ENCODE measurements at places on chromosomes 1 and 21.

DNA sequence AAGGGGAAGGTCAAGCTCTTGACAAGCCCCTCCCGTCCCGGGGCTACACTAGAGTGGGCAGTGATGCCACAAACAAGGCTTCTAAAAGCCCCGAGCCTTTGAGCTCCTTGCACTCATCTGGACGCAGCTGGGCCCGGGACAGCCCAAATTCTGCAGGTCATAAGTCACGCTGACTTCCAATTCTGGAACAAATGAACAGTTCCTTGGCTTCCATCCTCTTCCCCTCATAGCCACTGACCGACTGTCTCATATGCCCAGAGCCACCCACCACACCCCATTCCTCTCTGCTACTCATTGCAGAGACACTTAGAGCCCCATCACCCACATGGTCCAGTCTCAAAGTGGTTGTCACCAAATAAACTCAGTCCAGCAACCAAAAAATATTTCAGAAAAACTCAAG is 32.8 kb upstream of the PRELP start:
- DNase-seq = no peak

- DNase-seq = no peak
Measured at GRCh38 chr1:108884968-108885367, 8.2 kb downstream of the GPSM2 start.

- DNase-seq = no peak
Measured at GRCh38 chr21:42834726-42835191, 44.6 kb downstream of the WDR4 start.

DNA sequence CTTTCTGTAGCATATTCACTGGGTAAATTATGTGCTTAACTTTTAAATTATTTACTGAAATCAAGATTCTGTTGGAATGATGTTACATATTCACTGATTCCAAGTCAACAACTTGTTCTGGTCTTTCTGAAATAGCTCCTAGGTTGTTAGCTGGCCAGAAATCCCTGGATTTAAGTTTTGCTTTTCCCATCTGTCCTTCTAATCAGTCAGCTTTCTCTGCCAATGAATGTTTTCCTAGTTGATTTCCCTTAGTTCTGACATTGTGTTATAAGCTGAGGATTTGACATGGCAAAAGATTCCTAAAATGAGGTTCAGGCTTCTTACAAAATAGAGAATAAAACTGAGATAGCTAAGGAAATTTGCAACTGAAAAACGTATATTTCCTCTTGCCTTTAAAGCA is 1479.6 kb downstream of the MRPL39 start:
- DNase-seq = no peak

DNA sequence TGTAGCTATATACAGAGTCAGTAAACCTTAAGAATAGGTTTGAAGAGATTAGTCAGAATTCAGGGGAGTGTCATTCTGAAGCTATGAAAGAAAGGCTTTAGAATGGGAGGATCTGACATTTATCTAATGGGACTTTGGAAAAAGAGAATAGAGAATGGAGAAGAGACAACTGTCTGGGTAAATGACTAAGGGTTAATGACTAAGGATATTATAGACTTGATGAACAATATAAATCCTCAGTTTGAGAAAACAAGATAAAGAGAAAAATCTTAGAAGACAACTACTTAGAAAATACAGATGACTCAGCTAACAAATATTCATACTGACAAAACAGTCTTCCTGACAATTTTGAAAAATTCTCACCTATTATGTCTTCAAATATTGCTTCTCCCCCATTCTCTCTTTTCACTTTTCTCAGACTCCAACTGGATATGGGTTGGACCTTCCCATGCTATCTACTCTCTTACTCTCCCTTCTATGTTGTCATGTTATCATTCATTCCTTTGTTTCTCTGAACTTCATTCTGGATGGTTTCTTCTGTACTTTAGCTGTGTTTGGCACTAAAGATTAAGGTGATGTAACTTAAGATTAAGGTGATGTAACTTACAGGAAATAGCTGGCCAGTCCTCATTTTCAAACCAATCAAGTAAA is 20.4 kb downstream of the SLC16A1 start:
- DNase-seq = no peak

DNA sequence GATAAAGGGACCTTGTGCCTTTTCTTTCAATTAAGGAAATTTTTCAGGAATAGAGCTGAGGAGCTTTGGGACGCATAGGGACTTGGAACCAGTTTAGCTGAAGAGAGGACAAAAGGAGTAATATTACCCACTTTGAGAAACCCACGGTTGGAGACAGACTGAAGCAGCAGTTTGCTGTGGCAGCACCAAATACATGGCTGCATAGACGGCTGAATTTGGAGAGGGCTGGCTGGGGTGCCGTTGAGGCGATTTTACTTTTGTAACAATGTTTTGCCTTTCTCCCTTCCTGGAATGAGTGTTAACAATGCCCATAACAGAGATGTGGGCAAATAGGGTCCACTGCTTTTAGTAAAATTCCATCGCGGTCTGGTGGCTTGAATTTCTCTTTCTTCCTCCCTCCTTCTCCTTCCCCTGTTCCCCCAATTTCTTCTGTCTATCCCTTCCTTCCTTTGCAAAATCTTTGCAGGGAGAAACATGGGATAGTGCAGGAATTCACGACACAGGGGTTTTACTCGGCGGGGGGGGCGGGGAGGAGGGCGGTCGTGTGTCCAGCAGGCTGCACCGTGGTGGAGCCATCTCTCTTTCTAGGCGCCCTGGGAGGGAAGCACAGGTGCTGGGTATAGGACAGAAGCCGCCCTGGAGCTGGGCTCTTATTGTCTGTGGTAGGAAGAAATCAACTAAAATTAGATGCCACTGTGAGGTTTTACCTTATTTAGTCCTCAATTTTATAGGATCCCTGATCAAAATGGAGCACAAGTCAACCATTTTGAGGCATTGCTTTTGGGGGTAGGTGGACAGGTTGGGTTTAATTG is 6.8 kb downstream of the LHX4 start:
- no peak for DNase-seq

GRCh38 chr1:42319871-42320484 is 15.1 kb downstream of the FOXJ3 start:
- DNase-seq = no peak

GRCh38 chr1:14794906-14795305 is 196.4 kb downstream of the KAZN start:
- DNase-seq = no peak

GRCh38 chr1:185350027-185350442 is 33.0 kb upstream of the IVNS1ABP start:
- no peak for DNase-seq

GRCh38 chr1:35297886-35298285 is 29.4 kb downstream of the ZMYM4 start:
- no peak for DNase-seq

GRCh38 chr1:14936815-14937214 is 216.7 kb upstream of the TMEM51 start:
- no peak for DNase-seq

DNA sequence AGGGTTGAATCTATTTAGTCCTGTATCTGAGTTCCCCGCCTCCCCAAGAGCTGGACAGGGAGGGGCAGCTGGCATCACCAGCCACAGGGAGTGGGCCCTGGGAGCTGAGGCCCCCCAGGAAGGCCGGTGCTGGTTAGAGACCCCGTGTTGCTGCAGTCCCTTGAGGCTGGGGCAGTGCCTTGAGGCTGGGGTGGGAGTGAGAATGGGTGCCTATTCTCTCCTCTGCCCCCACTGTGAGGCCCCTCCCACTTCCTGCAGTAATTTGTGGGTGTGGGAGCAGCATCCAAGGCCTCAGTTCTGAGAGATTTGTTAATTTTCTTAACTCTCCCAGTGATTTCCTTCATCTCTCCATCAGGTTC is 2.5 kb upstream of the TRAPPC3 start:
- DNase-seq = no peak

DNA sequence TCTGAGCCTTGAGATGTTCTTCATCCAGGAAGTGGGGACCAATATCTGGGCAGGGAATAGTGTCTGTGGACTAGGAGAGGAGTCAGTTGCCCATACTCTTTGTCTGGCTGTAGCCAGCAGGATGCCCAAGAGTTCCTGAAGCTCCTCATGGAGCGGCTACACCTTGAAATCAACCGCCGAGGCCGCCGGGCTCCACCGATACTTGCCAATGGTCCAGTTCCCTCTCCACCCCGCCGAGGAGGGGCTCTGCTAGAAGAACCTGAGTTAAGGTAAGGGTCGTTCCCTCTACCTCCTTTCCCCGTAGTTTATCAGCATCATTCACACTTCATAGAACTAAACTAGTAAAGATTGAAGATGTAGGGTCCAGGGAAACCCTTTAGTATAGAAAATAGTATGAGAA is 3.4 kb upstream of the PPOX start:
- DNase-seq = no peak

All from right renal cortex interstitium (tissue), 3 donors.